Psoas muscle (tissue), 8 donors: ENCODE measurements at places on chromosomes 3 and 15. TPM values are rescaled to one million over a fixed set of nuclear protein-coding genes. Genes with fewer than 3 reads are reported as not detected.

Gene CHAC1
- 178 TPM for total RNA-seq

Gene NR2E3
- not detected for total RNA-seq

Gene GOLGA8N
- 3.0 TPM for total RNA-seq

Gene CFAP92
- 0.86 TPM for total RNA-seq

Gene SLC9A9
- total RNA-seq, result 3.0 TPM

Gene ADGRG7
- total RNA-seq, result not detected

Gene SUCNR1
- 0.13 TPM for total RNA-seq

DNA sequence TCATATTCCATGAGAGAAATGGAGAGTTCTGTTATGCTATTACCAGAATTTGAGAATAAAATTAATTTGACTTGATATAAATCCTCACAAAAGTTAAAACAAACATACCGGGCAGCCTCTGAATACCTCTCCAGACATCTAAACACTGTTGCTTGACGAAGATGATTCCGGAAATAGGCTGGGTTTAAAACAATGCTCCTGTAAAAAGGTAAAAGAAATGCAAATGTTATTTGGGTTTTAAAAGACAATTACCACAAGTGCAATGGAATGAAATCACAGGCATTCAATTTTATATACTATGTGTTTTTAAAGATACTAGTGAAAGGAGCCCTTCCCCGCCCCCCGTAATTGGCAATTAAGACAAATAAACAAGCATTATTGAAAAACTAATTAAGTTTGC is 121.7 kb downstream of the SPATA16 start:
- no peak for DNase-seq
- no peak overlapping the region for H3K27ac ChIP-seq
- H3K27me3 ChIP-seq, result no peaks in the 10 kb centered on the region
- H3K36me3 ChIP-seq, result no peaks in the 10 kb centered on the region
- no peaks in the 10 kb centered on the region for H3K4me1 ChIP-seq

DNA sequence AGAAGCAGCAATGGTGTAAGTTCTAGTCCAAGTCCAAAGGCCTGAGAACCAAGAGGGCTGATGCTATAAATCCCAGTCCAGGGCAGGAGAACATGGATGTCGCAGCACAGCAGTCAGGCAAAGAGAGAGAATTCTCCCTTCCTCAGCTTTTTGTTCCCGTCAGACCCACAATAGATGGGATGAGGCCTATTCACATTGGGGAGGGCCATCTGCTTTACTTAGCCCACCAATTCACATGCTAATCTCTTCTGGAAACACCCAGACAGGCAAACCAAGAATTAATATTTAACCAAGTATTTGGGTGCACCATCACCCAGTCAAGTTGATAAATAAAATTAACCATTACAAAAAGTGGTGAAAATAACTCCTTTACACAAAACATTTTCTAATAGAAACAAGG is 511.7 kb upstream of the UBE2E2 start:
- H3K27ac ChIP-seq, result no peak overlapping the region
- H3K36me3 ChIP-seq, result no peaks in the 10 kb centered on the region
- no peak for DNase-seq
- no peaks in the 10 kb centered on the region for H3K27me3 ChIP-seq

- DNase-seq, result no peak
- peaks cover 25% of the 10 kb centered on the region for H3K4me1 ChIP-seq
- H3K4me3 ChIP-seq, result no peak overlapping the region
- H3K27me3 ChIP-seq, result no peaks in the 10 kb centered on the region
- H3K36me3 ChIP-seq, result no peaks in the 10 kb centered on the region
Measured at GRCh38 chr3:73427048-73427706, 197.6 kb downstream of the PDZRN3 start.

DNA sequence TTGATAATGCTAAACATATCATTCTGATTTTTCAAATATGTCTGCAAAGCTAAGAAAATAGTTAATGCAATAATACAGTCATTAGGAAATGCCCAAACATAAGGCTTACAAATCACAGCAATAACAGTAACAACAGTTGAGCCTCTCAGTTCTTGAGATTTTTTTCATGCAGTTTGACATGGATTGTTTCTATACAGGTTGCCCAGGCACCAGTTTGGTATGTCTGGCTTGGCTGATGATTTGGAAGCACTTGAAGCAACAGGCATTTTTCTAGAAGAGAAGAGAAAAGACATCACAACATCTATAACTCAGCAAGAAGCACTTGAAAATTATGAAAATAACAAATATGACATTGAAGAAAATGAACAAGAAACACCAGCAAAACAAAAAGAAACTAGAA is 78.7 kb upstream of the COL6A5 start:
- no peak overlapping the region for H3K4me3 ChIP-seq
- DNase-seq, result no peak
- H3K36me3 ChIP-seq, result no peaks in the 10 kb centered on the region
- no peak overlapping the region for H3K27ac ChIP-seq
- H3K4me1 ChIP-seq, result no peaks in the 10 kb centered on the region
- H3K27me3 ChIP-seq, result no peaks in the 10 kb centered on the region

DNA sequence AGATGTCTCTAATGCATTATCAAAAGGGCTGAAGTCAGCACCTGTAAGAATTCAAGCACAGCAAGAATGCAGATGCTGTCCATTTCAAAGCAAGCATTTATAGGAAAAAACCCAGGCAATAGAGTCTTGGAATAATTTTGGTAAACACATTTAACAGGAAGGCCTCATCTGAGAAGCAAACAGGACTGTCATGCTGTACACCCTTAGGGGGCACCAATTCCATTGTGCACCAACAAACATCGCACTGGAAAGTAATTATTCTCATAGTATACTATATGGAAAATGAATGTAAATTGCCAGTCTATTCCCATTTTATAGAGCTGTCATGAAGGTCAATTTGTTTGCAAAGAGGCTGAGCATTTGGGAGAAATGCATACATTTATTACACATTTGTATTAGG is 247.3 kb upstream of the SUCLG2 start:
- DNase-seq, result no peak
- no peaks in the 10 kb centered on the region for H3K4me1 ChIP-seq
- H3K27me3 ChIP-seq, result no peaks in the 10 kb centered on the region
- H3K36me3 ChIP-seq, result no peaks in the 10 kb centered on the region
- H3K27ac ChIP-seq, result no peak overlapping the region

GRCh38 chr15:89307791-89308190 is 26.8 kb downstream of the POLG start:
- H3K27me3 ChIP-seq, result no peaks in the 10 kb centered on the region
- no peak overlapping the region for H3K4me3 ChIP-seq
- DNase-seq, result no peak
- H3K4me1 ChIP-seq, result no peaks in the 10 kb centered on the region
- H3K36me3 ChIP-seq, result no peaks in the 10 kb centered on the region

GRCh38 chr3:99013777-99014315 is 112.4 kb upstream of the DCBLD2 start:
- H3K36me3 ChIP-seq, result no peaks in the 10 kb centered on the region
- DNase-seq, result no peak
- H3K27me3 ChIP-seq, result no peaks in the 10 kb centered on the region
- no peak overlapping the region for H3K4me3 ChIP-seq
- no peaks in the 10 kb centered on the region for H3K4me1 ChIP-seq

GRCh38 chr3:39531665-39532064 is 64.2 kb downstream of the MOBP start:
- no peaks in the 10 kb centered on the region for H3K4me1 ChIP-seq
- H3K27ac ChIP-seq, result no peak overlapping the region
- H3K4me3 ChIP-seq, result no peak overlapping the region
- no peaks in the 10 kb centered on the region for H3K27me3 ChIP-seq
- no peaks in the 10 kb centered on the region for H3K36me3 ChIP-seq
